ENCODE measurements at places on chromosomes 12 and 14.

DNA sequence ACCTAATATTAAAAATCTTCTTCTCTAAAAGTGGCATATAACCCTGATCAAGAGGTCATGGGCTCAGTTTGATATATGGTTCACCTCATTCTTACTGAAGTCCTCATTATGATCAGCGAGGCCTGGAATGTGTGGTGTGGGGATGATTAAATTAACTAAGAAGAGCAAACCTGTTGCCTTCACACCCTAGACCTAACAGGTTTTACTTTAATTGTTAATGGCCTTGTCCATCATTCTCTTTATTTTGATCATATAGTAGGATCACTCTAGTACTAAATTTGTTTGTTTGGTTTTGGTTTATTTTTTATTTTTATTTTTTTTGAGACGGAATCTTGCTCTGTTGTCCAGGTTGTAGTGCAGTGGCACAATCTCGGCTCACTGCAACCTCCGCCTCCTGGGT lies 43.5 kb downstream of the VEZT start:
- DNase-seq: no peak

DNA sequence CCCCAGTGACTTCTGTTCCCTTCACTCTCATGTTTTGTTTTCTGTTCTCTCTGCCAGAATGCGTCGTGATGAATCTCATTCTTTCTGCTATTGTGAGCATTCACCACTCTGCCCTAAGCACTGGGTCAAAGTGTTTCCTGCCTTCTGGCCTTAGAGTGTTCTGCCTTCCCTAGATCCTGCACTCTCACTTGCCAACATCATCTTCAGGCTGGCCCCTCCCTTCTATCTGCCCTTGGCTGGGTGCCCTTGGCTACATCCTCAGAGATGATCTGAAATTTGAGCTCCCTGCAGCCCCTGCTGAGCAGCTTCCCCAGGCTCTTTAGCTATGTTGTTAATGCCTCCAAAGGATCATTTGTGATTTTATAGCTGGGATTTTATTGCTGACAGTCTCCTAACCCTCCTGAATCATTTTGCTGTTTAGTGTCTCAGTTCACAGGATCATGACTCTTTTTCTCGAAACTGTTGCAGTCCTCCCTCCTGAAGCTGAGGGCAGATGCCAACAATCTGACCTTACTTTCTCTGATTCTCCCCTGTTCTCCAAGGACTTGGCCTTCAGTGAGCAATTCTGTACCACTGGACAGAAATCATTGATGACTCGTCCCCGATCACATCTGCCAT lies 4.5 kb downstream of the DHRS2 start:
- DNase-seq: no peak

- no peak for DNase-seq
Measured at GRCh38 chr12:101327051-101327450, 47.1 kb downstream of the UTP20 start.

DNA sequence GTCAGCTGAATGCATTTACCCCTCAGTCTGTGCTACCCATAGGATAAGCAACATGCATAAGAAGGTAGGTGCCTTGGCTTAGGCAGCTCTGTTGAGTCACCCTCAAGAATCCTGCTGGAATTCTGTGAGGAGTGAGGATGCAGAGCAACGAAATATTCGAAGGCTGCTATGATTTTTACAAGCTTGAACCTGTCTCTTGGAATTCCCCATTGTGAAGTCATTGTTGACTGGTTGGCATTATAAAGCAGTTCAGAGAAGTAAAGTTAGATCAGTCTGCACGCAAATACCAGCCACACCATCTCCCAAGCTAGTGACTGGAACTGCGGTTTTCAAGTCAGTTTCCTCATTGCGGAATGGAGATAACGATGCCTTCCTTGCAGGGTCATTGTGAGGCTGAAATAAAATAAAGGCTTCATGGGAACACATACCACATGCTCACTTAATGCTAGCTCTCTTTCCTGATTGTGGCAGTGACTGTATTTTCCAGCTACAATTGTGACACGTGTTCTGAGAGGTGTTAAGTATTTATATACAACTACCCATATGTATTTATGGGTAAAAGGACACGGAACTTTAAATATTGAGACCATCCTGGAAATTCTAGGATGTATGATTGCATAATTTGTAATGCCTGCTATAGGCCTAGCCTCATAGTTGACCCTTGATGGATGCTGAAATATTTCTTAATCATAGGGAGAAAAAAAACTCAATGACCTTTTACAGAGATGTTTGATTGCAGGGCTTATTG lies 96.7 kb downstream of the ETV6 start:
- no peak for DNase-seq
